Stimulated activated CD4-positive, alpha-beta T cell treated with anti-CD3 and anti-CD28 coated beads, Interleukin-1b, Interleukin-23, amount 100 ng/mL, for 48 hours (primary cell): ENCODE measurements at places on chromosomes 6 and 20.

- DNase-seq, result no peak
Observed at GRCh38 chr6:82360552-82360951, 3.1 kb upstream of the TPBG start.

DNA sequence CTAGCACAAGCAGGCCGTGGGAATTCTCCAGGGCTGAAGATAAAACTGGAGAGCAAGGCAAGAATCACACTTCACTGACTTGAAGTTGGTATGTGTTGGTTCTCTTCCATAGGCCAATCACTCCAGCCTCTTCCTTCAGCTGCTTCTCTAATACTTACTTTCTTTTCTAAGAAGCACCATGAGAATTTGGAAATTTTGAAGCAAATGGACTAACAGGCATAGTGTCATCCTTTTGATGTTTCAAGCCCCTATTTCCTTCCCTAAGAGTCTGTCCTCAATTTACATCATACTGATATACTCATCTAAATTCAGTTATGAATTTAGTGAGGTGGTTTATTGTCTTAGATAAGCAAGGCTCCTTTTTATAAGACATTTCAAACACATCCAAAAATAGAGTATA lies 24.0 kb downstream of the SLC26A8 start:
- DNase-seq, result no peak

DNA sequence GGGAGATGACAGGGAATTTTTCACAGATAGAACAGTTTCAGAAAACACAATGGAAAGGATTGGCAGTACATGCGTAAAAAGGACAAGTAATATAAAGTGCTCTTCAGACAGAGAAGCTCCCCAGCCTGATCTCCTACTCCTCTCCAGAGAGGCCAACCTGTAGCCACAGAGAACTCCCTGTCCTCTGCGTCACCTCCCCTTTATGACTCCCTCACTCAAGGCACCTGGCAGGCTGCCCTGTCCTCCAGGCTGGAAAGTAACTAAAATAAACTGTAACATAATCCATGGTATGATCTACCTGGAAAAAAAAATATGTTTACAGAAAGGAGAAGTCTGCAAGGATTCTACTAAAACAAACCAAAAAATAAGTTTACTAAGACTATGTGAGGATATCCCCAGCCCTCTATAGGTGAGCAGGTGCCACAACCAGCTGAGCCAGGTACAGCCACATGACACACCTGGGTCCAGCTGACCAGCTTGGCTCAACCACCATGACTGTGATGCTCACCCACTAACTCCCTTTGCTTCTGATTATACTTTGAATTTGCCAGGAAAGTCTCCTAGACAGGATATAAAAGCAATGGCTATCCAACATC lies 29.2 kb downstream of the MBOAT1 start:
- no peak for DNase-seq

GRCh38 chr6:1574890-1575209 lies 34.9 kb upstream of the FOXC1 start:
- DNase-seq, result no peak

GRCh38 chr6:135675862-135676261 lies 175.6 kb upstream of the PDE7B start:
- DNase-seq, result peak; percentile 11

- DNase-seq, result no peak
Observed at GRCh38 chr6:155534678-155535077, 79.0 kb upstream of the NOX3 start.

GRCh38 chr6:41732591-41733359 lies 2.6 kb downstream of the TFEB start:
- peak; percentile 40 for DNase-seq

- no peak for DNase-seq
Observed at GRCh38 chr6:108958900-108959770, 110.9 kb downstream of the ARMC2 start.

DNA sequence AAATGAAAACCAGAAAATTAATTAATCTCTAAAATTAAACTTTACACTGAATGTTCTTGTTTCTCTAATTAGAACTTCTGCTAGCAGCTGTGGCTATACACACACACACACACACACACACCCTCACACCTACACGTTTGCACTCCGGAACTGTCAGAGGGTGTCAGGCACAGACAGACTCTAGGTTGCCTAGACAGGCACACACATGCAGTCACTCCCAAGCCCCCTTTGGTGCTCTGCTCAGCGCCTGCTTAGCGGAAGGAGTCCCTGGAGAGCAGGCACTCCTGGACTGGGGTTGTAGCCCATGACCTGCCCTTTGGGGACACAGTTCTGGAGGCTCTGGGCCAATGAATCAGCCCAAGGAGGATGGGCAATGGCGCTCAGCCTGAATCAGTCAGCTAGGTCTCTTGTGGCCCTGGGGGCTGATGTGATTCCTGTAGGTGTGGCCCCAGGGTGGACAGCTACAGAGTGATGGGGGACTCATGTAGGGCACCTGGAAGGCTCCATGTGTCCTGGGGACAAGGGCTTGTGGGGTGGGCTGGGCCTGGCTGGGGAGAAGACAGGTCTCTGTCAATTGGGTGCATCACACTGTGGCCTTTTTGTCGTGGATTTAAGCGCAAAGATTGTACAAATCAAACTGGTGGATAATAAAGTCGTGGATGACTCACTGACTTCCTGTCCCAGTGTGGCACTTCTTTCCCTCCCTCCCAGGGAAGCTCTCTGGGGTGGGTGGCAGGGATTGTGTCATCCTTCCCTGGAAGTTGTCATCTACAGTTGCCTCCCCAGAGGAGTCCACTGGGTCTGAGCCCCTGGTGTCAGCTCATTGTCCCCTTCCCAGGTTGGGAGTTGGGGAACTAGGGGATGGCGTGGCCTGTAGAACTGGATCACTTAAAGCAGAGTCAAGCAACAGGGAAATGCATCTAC lies 8.8 kb downstream of the TMEM151B start:
- no peak for DNase-seq
